ENCODE measurements at places on chromosomes 5 and 9.

- H3K4me1 ChIP-seq: peaks cover 21% of the 10 kb centered on the region
- H3K27me3 ChIP-seq: no peaks in the 10 kb centered on the region
- peak overlapping the region; percentile 90 for H3K4me3 ChIP-seq
- DNase-seq: no peak
Measured at GRCh38 chr5:112977440-112977861, 853 bp downstream of the DCP2 start.

DNA sequence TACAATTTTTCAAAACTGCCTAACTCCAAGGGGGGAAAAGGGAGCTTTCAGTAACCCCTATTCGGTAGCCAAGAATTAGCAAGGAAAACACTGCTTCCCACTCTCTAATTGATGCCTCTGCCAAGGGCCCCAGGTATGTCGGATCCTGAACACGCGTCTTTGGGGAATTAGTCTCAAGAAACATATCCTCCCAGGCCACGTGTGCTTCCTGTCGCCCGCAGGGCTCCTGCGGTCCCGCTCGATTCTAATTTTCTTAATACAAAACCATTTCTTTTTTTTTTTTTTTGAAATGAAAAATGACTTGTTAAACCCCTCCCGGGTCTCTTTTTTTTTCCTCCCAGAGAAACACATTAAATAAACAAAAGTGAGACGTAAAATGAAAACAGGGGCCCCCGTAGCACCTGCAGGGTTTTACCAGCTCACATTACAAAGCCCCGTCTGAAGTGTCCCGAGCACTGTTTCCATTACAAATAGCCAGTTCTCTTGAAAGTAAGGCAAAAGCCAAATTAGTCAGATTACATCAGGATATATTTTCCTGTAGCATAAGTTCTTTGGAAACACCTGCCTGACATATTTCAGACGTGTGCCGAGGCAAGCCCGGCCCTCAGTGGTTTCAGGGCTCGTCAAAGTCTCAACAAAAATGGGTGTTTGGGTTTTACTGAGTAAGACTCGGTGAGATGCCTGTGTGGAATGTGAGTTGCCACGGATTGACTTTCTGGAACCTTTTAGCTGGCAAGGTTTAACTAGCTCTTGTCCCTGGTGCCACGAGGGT lies 21.5 kb downstream of the SMIM23 start:
- no peak overlapping the region for H3K27ac ChIP-seq
- H3K27me3 ChIP-seq: no peaks in the 10 kb centered on the region
- peak; percentile 36 for DNase-seq
- H3K4me3 ChIP-seq: 0 out of 2 replicates have a peak overlapping the region, but pooled peaks have one; percentile 11
- peaks cover 18% of the 10 kb centered on the region for H3K4me1 ChIP-seq

- no peak overlapping the region for H3K4me3 ChIP-seq
- H3K27ac ChIP-seq: no peak overlapping the region
- H3K36me3 ChIP-seq: no peaks in the 10 kb centered on the region
- H3K27me3 ChIP-seq: no peaks in the 10 kb centered on the region
- no peaks in the 10 kb centered on the region for H3K4me1 ChIP-seq
Measured at GRCh38 chr9:98284754-98285153, 29.3 kb upstream of the TBC1D2 start.

DNA sequence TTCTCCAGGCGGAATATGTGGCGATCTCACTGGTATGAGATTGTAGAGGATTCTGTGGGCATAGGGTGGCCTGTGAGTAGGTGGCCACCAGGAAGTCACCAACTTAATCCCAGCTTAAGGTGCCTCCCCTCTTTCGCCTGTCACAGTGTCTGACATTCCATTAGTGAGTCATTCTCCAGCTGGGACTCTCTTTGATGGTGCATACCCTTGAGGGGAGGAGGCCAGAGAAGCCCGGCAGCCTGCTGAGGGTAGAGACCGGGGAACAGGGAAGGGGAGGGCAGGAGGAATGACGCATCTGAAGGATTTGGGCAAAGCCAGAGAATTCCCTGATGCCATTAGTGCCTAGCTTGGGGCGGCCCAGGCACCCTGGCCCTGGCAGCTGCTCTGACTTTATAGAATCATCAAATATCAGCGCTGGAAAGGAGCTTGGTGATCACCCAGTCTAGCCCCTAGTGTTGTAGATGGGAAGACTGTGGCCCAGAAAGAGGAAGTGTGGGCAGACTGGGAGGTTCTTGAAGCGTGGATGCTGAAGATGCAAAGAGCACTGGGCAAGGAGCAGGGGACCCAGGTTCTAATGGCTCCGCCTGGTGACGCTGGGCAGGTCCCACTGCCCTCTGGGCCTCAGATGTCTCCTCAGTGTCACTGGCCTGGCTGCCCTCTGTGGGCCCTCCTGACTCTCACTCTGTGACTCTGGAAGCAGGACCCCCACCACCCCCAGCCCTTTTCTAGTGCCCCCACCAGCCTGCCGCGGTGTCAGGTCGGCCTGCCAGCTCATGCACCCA lies 41.4 kb downstream of the DAB2IP start:
- DNase-seq: peak; percentile 56
- H3K27me3 ChIP-seq: no peaks in the 10 kb centered on the region
- H3K36me3 ChIP-seq: no peaks in the 10 kb centered on the region
- no peak overlapping the region for H3K4me3 ChIP-seq

DNA sequence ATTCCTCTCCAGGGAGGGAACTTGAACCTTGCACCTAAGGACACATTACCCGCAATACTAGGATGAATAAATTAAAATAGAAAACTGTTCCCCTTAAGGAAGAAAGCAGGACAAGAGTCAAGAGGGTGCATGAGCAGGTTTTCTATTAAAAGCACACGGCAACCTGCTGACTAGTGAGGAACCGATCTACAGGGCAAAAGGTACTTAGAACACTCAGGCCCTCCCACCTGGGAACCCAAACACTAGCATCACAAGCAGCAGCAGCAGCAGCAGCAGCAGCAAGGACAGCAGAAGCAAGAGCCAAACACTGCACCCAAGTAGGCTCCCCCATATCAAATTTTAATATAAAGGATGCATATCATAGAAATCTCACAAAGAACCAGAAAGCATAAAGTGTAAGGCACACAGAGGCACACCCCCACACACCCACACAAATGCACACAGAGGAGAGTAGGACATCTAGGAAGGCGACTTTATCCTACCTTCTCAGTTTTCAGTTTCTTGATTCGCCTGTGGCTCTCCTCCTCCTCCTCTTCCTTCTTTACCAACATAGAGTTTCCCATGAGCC lies 2.8 kb downstream of the ZNF608 start:
- DNase-seq: no peak
- no peak overlapping the region for H3K27ac ChIP-seq
- no peaks in the 10 kb centered on the region for H3K27me3 ChIP-seq
- no peaks in the 10 kb centered on the region for H3K36me3 ChIP-seq
- peaks cover 65% of the 10 kb centered on the region for H3K4me1 ChIP-seq
- peak overlapping the region; percentile 63 for H3K4me3 ChIP-seq

DNA sequence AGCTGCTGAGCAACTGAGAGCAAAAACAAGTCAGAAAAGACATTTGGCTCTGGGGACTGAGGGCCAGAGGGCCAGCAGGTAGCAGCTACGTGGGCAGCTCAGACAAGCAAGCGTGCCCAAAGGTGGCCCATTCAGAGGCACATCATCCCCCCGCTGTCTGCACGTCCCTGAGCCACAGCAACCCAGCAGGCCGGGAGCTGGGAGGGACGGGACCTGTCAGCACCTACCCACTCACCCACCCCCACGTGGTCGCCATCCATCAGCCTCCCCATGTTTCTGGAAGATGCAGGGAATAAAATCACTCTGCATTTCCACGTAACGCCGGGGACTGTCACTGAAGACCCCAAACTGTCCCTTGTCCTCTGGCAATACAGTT lies 167.8 kb downstream of the COL23A1 start:
- H3K4me1 ChIP-seq: peaks cover 29% of the 10 kb centered on the region
- no peaks in the 10 kb centered on the region for H3K36me3 ChIP-seq
- no peak for DNase-seq

- peak; percentile 72 for DNase-seq
- no peaks in the 10 kb centered on the region for H3K4me1 ChIP-seq
- H3K27me3 ChIP-seq: 0 out of 2 replicates have a peak, but pooled peaks cover under 1% of the 10 kb centered on the region
- no peaks in the 10 kb centered on the region for H3K36me3 ChIP-seq
Measured at GRCh38 chr5:74648835-74649293, 8.3 kb upstream of the ENC1 start.

- H3K27me3 ChIP-seq: peaks cover 8% of the 10 kb centered on the region
- H3K4me3 ChIP-seq: peak overlapping the region; percentile 71
- H3K4me1 ChIP-seq: peaks cover 37% of the 10 kb centered on the region
- 0 out of 2 replicates have a peak, but pooled peaks cover 5% of the 10 kb centered on the region for H3K36me3 ChIP-seq
- no peak overlapping the region for H3K27ac ChIP-seq
- peak; percentile 60 for DNase-seq
Measured at GRCh38 chr9:98795970-98796363, 388 bp downstream of the ANKS6 start.

DNA sequence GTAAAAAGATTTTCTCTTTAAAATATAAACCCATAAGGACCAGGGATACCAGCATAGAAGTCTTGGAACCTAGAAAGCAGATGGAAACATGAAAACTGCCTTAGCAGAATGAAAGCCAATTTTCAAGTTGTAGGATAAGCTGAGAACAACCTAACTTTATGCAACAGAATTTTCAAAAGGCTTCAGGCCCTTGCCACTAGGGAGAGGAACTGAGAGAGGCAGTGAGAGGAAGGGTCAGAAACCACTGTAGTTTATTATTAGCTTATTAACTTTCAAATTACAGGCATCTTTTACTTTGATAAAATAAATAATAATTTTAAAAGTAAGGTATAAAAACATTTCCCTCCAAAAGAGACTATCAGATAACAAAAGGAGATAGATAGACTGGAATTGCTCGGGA lies 33.4 kb downstream of the FAM81B start:
- no peaks in the 10 kb centered on the region for H3K36me3 ChIP-seq
- no peak overlapping the region for H3K27ac ChIP-seq
- H3K4me1 ChIP-seq: 0 out of 2 replicates have a peak, but pooled peaks cover 7% of the 10 kb centered on the region
- no peak overlapping the region for H3K4me3 ChIP-seq

GRCh38 chr5:102554082-102554481 lies 55.3 kb upstream of the SLCO6A1 start:
- no peak overlapping the region for H3K27ac ChIP-seq
- H3K36me3 ChIP-seq: no peaks in the 10 kb centered on the region
- H3K4me1 ChIP-seq: peaks cover 6% of the 10 kb centered on the region
- DNase-seq: peak; percentile 13
- H3K4me3 ChIP-seq: no peak overlapping the region
- H3K27me3 ChIP-seq: no peaks in the 10 kb centered on the region

DNA sequence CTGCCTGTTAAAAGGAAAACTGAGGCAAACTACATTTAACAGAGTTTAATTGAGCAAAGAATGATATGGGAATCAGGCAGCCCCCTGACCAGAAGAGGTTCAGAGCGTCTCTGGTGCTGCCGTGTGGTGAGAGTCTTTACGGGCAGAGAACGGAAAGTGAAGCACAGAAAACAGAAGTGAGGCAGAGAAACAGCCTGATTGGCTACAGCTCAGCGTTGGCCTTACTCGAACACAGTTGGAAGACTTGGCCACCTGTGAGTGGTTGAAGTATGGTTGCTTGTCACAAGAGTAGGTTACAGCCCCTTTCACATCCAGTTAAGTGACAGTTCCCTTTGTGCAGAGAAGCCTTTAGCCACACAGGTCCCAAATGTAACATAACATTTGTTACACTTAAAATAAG lies 16.9 kb upstream of the FBP1 start:
- peak; percentile 24 for DNase-seq
- peaks cover 6% of the 10 kb centered on the region for H3K4me1 ChIP-seq
- H3K27ac ChIP-seq: no peak overlapping the region
- no peaks in the 10 kb centered on the region for H3K27me3 ChIP-seq

Measured in GM23338 (cell line).